ENCODE measurements at places on chromosomes 11 and 22. TPM values are rescaled to one million over a fixed set of nuclear protein-coding genes. Genes with fewer than 3 reads are reported as not detected.
A peak's percentile ranks its signal among the peaks of the same experiment; 100 is the strongest.

DNA sequence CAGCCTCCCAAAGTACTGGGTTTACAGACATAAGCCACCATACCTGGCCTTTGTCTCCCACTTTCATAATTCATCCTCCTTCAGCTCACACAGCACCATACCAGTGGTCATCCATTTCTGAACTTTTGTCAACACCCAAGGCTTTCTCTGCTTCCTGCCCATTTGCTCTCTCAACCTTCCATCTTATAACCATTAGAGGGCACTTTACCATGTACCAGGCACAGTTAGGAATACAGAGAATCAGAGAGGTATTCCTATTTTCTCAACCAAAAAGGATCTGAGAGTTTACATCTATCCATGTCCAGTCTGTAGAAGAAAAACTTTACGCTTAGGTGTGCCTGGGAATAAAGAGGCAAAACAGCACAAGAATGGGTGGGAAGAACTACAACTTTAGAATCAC lies 397.6 kb downstream of the BUD13 start:
- no peak overlapping the region for H3K27ac ChIP-seq
- peaks cover 12% of the 10 kb centered on the region for H3K4me1 ChIP-seq
- H3K27me3 ChIP-seq: peaks cover 25% of the 10 kb centered on the region
- no peak for DNase-seq
- no peaks in the 10 kb centered on the region for H3K36me3 ChIP-seq

DNA sequence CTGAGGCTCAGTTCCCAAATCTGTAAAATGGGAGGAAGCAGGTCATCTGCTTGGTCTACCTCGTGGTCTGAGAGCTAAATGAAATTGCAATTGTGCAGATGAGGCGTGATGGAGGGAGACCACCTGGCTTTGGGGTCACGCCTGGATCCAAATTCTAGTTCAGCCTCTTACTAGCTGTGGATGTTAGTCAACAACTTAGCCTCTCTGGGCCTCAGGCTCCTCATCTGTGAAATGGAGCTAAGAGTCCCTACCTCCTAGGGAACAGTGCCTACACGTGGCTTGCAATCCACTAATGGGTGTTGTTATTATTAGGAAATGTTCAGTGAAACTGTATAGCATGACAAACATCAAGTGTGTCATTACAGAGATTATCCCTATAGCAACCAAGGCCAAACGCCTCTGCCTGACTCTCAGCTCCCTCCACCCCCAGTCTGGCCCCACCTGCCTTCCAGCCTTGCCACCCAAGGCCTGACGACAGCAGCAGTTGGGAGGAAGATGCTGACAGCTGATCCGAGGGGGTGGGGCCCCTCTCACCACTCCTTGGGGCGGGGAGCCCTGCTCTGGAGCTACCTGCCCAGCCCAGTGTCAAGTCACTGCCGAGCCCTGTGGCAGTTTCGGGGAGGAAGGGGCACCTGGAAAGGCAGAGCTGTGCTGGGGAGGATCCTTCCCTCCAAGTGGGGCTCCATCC lies 1.7 kb upstream of the RHOD start:
- peak overlapping the region; percentile 63 for H3K4me3 ChIP-seq
- no peaks in the 10 kb centered on the region for H3K27me3 ChIP-seq
- H3K36me3 ChIP-seq: no peaks in the 10 kb centered on the region
- H3K27ac ChIP-seq: peak overlapping the region; percentile 73
- no peak for DNase-seq

GRCh38 chr11:22346282-22346681 lies 8.1 kb downstream of the SLC17A6 start:
- H3K27me3 ChIP-seq: peaks cover 53% of the 10 kb centered on the region
- H3K4me1 ChIP-seq: peaks cover 2% of the 10 kb centered on the region

DNA sequence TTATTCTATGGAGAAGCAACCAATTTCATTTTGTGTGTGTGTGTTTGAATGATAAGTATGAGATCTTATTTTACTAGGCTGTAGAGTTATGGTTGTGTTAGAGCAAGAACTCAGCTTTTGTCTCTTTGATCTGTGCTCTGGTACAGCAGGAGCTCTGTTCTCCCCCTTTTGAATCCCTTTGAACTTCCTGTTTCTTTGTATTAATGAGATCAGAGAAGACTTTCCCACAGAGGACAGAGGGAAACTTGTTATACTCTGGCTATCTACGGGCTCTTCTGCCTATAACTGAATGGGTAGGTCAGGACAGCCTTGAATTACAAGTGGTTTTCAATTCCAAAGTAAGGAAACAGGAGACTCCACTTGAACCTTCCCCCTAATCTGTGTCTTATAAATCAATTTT lies 1015.0 kb upstream of the RAG2 start:
- no peak overlapping the region for H3K27ac ChIP-seq
- H3K4me3 ChIP-seq: no peak overlapping the region
- H3K27me3 ChIP-seq: no peaks in the 10 kb centered on the region
- no peaks in the 10 kb centered on the region for H3K4me1 ChIP-seq

DNA sequence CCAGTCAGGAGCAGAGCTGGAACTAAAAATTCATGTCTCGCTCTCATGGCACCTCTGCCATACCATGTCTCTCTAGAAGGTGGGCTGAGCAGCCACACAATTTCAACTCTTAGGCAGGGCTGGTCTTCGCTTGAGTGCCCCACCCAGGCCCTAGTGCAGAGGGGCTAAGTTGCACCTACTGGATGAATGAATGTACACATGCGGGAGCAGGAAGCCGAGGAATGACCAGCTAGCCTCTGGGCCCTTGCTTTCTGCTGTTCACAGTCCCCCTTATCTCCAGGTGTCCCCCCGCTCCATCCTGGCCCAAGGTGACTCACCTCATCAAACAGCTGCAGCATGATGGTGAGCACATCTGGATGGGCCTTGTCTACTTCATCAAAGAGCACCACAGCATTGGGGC lies 57.5 kb upstream of the PHOX2A start:
- no peaks in the 10 kb centered on the region for H3K27me3 ChIP-seq
- no peak for DNase-seq
- H3K4me3 ChIP-seq: no peak overlapping the region
- no peaks in the 10 kb centered on the region for H3K4me1 ChIP-seq
- no peak overlapping the region for H3K27ac ChIP-seq

GRCh38 chr11:103800406-103801114 lies 235.9 kb upstream of the DDI1 start:
- H3K27ac ChIP-seq: peak overlapping the region; percentile 12
- no peak for DNase-seq
- H3K27me3 ChIP-seq: no peaks in the 10 kb centered on the region
- H3K36me3 ChIP-seq: no peaks in the 10 kb centered on the region
- peaks cover 28% of the 10 kb centered on the region for H3K4me1 ChIP-seq
- no peak overlapping the region for H3K4me3 ChIP-seq

GRCh38 chr11:17791144-17791543 lies 56.6 kb downstream of the KCNC1 start:
- no peaks in the 10 kb centered on the region for H3K4me1 ChIP-seq
- H3K27me3 ChIP-seq: no peaks in the 10 kb centered on the region
- no peaks in the 10 kb centered on the region for H3K36me3 ChIP-seq
- H3K27ac ChIP-seq: no peak overlapping the region
- H3K4me3 ChIP-seq: no peak overlapping the region

DNA sequence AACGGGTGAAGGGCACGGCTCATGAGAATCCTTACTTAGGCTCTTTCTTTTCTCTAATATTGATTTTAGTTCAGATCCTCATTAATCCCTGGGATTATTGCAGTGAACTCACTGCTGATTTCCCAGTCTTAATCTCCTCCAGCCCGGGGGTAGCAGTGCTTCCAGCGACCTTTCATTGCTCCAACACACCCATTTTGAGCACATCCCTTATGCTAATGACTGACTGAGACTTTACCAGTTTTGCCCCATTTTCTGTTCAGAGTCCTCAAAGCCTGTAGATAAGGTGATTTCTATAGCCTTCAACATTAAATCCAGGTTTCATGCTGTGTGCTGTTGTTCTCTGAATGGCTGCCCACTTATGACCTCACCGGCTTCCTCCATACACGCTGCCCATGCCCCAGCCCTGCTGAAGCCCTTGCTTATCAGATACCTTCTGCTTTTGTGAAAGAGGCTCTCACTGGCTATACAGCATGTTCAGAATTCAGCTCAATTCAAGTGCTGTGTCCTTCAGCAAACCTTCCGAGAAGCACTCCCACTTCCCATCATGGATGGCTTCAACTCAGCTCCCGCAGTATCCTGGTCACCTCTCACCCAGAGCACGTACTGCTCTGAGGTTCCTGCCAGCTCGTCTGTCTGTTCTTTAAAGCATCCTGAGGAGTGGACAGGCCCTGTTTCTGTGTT lies 49.0 kb downstream of the PPFIA1 start:
- DNase-seq: no peak
- H3K27ac ChIP-seq: no peak overlapping the region
- H3K4me3 ChIP-seq: no peak overlapping the region
- no peaks in the 10 kb centered on the region for H3K4me1 ChIP-seq
- H3K36me3 ChIP-seq: peaks cover 4% of the 10 kb centered on the region

DNA sequence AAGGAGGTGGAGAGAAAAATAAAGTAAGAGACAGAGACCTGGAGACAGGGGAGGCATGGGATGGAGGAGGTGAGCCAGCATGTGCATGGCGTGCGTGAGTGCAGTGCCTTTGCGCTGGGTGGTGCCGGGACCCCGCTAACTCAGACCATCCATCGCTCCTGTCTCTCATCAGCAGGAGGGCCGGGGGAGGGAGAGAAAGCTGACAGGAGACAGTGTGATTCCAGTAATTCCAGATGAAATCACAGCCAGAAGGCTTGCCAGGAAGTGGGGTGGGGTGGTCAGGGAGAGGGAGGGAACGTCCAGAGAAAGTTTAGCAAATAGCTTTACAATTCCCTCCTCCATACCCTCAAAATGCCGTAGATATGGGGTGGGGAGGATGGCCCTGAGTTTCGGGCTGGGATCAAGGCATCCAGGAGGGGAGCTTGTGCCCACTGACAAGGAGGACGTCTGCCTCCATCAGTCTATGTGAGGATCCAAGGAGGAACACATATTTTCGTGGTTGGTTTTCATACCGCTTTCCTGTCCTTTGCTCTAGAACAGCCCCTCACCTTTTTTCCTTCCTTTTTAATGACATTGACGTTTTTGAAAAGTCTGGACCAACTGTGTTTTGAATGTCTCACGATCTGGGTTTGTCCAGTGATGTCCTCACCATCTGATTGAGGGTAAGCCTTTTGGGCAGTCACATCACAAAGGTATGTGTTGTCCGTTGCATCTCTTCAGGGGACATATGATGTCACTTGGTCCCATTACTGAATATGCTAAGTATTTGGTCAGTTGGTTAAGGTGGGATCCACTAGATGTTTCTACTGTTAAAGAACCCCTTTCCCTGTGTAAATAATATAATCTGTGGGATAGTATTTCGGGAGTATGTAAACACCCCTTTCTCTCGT lies 567.3 kb downstream of the MIAT start:
- H3K27me3 ChIP-seq: peaks cover 23% of the 10 kb centered on the region
- no peak overlapping the region for H3K27ac ChIP-seq
- DNase-seq: no peak
- no peaks in the 10 kb centered on the region for H3K4me1 ChIP-seq
- H3K4me3 ChIP-seq: no peak overlapping the region

- no peaks in the 10 kb centered on the region for H3K36me3 ChIP-seq
- peaks cover 6% of the 10 kb centered on the region for H3K4me1 ChIP-seq
- no peak within 1 kb of the TSS for H3K27ac ChIP-seq
- H3K27me3 ChIP-seq: peaks cover 82% of the 10 kb centered on the region
- peak; percentile 55 for DNase-seq
- peak within 1 kb of the TSS; percentile 72 for H3K4me3 ChIP-seq
Observed at GRCh38 chr11:3165152-3165705, at the start of gene OSBPL5. OSBPL5 (minus strand) TSS chr11:3165310; CDS start chr11:3129148, 36,162 bp downstream.

GRCh38 chr11:77191823-77192495 lies 63.9 kb downstream of the MYO7A start:
- peak; percentile 92 for DNase-seq
- H3K36me3 ChIP-seq: no peaks in the 10 kb centered on the region
- H3K27me3 ChIP-seq: peaks cover 3% of the 10 kb centered on the region
- H3K4me1 ChIP-seq: peaks cover 1% of the 10 kb centered on the region

DNA sequence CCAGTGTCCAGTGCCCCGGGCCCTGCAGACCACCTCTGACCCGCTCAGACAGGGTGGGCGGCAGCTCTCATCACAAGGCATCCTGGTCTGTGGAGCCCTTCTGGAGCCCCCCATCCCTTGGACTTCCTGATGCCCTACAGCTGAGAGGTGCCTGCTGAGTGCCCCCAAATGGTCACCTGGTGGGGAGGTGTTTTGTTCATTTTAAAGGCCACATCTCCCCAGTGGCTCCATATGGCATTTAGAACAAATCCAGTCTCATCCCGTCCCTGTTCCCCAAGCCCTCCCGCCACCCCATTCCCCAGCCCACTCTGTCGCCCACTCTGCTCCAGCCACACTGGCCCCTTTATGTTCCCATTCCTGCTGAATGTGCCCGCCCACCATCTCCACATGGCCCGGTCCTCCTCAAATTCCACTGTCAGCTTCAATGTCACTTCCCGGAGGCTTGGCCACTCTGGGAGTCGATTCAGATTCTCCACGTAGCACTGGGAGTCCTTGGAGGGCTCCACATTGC lies 32.8 kb downstream of the OSBPL5 start:
- H3K4me3 ChIP-seq: no peak overlapping the region
- H3K27me3 ChIP-seq: peaks cover 28% of the 10 kb centered on the region
- H3K36me3 ChIP-seq: no peaks in the 10 kb centered on the region
- DNase-seq: no peak

- H3K27ac ChIP-seq: peak overlapping the region; percentile 94
- peaks cover 27% of the 10 kb centered on the region for H3K4me1 ChIP-seq
- H3K36me3 ChIP-seq: no peaks in the 10 kb centered on the region
- DNase-seq: peak; percentile 30
- peaks cover 31% of the 10 kb centered on the region for H3K27me3 ChIP-seq
Observed at GRCh38 chr11:119728211-119728626, 781 bp downstream of the NECTIN1 start.

The OR51Q1 gene
- not detected for total RNA-seq

The SPA17 gene
- 12.0 TPM for total RNA-seq

The UCP3 gene
- 4.3 TPM for total RNA-seq

The PKP3 gene
- 56.9 TPM for total RNA-seq

The CLNS1A gene
- 146 TPM for total RNA-seq

The TMPRSS4 gene
- total RNA-seq: 12.1 TPM

The ADAMTS8 gene
- 0.40 TPM for total RNA-seq

The OR2D2 gene
- 0.53 TPM for total RNA-seq

The LRP4 gene
- 11.0 TPM for total RNA-seq

The HPS5 gene
- 17.6 TPM for total RNA-seq

The TYR gene
- not detected for total RNA-seq

Data from progenitor cell of endocrine pancreas (in vitro differentiated cells).